ENCODE measurements at places on chromosomes 11 and 22. TPM values are rescaled to one million over a fixed set of nuclear protein-coding genes. Genes with fewer than 3 reads are reported as not detected.

GRCh38 chr11:59358595-59358994 is at the start of gene OR5AN1:
Gene OR5AN1, plus strand, starts transcription at chr11:59358895. Its CDS starts 5,564 bp downstream, at chr11:59364459.
- DNase-seq, result no peak

- DNase-seq, result no peak
These were observed 4.7 kb upstream of the ZNF74 start for GRCh38 chr22:20389288-20389687.

DNA sequence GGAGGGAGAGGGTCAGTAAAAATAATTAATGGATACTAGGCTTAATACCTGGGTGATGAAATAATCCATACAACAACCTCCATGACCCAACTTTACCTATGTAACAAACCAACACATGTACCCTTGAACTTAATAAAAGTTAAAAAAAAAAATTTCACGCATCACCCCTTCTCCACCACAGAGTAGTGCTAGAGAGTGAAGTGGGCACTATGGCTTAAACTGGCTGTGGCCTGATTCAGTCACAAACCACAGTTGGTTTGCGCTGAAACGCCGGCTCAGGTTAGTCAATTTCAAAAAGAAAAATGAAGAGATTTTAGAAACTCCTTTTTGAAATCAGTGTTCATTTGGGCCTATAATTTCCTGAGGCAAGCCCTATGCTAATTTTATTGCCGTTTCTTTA is 144.3 kb downstream of the TRPC6 start:
- no peak for DNase-seq

DNA sequence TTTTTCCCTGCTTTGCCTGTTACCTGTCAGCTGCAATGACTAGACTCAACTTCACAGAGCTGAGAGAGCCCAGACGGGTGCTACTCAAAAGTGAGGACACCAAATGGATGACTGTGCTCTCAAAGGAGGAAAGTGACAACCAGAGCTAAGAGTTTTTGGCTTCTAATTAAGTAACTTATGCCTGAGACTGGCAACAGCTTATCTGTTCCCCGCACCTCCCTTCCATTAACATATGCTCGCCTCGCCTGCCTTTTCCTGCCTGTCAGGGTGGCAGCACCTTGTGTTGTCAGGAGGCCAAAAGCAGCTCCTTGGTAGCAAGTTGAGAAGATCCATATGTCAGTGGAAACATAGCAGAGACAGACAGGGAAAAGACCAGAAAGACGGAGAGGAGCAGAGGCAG is 573.9 kb upstream of the KIRREL3 start:
- no peak for DNase-seq

DNA sequence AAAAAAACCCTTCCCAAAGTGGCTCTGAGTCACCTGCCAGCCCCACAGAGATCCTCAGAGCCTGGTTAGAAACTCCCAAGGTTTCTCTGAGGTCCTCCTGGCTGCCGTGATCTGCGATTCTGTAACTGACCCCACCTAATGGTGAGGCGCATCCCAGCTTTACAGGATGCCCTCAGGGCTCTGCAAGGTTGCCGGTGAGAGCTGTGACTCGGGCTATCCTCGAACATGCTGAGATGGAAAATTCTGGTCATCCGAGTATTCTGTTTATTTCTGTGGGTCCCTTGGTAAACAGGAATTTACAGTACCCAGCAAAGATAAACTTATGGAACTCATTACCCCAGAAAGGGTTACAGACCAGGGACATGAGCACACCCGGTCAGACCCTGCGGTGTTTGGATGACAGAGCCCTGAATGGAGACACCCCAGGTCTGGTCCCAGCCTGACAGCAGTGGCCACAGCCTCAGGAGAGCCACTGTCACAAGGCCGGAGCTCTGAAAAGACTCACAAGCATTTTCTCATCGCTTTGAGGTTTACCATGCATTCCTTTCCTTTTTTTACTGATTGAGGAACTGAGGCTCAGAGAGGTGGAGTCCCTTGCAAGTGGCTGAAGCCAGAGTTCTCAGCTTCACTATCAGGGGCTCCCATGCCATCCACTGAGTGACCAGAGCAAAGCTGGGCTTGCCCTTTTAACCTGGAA is 22.2 kb downstream of the LIF start:
- DNase-seq, result no peak

DNA sequence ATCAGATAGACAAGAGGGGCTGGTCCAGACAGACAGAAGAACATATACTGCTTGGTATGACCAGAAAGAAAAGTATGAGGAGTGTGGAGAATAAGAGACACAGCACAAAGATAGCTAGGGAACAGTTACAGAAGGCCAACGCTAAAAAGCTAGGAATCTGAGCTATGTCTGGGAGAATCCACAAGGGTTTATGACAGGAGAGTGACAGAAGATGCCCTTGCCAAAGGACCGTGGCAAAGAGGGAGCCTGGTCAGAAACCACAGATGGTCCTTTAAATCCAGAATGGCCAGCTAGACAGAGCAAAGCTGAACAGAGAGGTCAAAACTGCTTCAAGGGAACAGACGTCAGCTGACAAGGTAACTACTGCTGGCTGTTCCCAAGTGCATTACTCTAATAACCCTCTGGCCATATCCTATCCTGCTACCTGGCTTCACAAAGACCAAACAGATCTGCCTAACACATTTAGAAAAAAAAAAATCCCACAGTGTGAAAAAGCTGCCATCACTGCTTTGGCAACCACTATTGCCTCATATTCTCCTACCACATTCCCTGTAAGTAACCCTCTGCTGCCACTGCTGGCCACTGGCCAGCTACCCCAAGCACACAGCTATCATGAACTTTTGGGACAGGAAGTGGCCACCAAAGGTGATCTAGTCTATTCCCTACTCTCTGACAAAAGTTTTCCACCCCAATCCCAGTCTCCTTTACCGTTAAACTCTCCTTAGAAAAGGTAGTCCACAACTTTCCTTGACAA is 7.3 kb downstream of the SERGEF start:
- no peak for DNase-seq

DNA sequence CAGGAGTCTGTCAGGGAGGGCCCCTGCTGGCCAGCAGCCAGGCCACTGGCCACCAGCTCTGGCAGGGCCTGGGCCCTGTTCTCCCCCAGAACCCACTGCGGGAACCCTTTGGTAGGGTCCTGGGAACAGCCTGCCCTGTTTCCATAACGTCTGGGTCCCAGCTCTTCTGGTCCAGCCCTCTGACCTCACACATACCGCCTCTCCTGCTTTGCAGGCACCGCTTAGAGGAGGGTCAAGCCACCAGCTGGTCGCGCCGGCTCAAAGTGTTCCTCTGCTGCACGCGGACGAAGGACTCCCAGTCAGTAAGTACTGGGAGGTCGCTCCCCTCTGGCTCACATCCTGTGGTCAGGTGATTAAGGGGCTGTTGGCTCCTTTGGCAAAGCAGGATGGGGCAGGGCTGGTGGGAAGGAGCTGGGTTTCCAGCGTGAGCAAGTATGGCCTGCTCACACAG is 26.6 kb upstream of the MYRF start:
- DNase-seq, result no peak

- peak; percentile 42 for DNase-seq
These were observed 27.8 kb downstream of the KCNQ1 start for GRCh38 chr11:2472428-2473186.

DNA sequence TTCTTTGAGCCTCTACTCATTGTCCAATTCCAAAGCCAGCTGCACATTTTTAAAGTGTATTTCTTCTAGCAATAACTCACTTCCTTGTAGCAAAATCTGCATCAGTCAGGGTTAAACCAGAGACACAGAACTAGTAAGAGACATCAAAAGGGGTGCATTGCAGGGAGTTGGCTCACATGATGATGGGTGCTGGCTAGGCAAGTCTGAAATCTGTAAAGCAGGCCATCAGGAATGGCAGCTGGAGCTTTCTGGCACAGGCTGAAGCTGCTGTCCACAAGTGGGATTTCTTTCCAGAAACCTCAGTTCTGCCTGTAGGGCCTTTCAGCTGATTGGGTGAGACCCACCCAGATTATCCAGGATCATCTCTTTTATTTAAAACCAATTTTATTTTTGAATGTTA is 698.1 kb downstream of the NTM start:
- DNase-seq, result no peak

GRCh38 chr11:118238929-118239328 is 13.2 kb downstream of the MPZL3 start:
- no peak for DNase-seq

GRCh38 chr11:43507171-43507570 is 148.5 kb downstream of the TTC17 start:
- DNase-seq, result no peak

GRCh38 chr11:1771700-1772099 is 8.0 kb upstream of the CTSD start:
- DNase-seq, result peak; percentile 4

- no peak for DNase-seq
These were observed 66.5 kb upstream of the CLDN5 start for GRCh38 chr22:19590696-19591095.

DNA sequence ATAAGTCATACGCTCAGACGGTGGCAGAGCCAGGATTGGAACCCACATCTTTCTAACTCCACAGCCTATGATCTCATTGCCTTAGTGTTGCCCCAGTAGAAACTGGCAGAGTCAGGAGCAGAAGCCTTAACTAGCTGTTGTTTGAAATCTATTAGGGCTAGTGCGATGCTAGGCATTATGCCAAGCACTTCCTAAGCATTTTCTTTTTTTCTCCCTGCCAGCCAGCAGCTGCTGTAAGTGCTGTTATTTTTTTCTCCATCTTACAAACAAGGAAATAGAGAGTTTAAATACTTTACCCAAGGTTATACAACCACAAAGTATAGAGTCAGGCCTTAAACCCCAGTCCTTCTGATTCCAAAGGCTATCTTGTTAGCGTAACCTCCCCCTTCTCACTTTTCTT is 161.0 kb upstream of the SORL1-AS1 start:
- no peak for DNase-seq

- DNase-seq, result no peak
These were observed 98.0 kb upstream of the TBCEL start for GRCh38 chr11:120925944-120926343.

- no peak for DNase-seq
These were observed 31.5 kb upstream of the SLC22A12 start for GRCh38 chr11:64559351-64560138.

DNA sequence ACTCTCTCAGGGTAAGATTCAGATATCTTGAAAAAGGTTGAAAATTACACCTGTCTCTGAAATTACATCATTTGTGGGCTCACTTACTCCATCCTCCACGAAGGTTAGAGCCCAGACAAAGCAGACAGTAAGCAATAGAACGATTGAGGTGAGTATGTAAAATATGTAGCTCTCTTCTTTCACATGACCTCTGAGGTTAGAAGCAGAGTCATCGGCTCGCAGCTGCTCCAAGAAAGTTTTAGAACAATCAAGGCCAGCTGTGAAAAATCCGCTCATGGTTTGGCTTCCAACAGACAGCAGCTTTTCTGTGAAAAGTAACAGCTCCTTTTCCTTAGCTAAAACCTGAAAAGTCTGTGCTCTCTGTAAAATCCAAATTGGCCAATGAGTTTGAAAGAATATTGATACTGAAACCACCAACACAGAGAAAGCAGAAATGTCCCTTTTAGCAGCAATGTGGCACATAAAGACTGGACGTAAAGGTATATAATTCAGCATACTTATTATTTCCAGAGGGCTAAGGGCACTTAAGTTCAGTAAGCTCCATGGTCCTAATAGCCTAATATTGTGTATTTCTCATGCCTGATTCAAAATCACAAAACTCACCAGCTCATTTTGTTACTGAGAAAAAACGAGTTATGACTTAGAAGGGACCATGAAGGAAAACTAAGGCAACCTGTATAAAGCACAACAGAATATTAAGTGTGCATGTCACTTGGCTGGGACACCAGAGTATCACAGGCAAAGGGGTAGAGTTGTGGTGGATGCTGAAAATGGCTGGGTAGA is 78.2 kb downstream of the FAM76B start:
- DNase-seq, result no peak

DNA sequence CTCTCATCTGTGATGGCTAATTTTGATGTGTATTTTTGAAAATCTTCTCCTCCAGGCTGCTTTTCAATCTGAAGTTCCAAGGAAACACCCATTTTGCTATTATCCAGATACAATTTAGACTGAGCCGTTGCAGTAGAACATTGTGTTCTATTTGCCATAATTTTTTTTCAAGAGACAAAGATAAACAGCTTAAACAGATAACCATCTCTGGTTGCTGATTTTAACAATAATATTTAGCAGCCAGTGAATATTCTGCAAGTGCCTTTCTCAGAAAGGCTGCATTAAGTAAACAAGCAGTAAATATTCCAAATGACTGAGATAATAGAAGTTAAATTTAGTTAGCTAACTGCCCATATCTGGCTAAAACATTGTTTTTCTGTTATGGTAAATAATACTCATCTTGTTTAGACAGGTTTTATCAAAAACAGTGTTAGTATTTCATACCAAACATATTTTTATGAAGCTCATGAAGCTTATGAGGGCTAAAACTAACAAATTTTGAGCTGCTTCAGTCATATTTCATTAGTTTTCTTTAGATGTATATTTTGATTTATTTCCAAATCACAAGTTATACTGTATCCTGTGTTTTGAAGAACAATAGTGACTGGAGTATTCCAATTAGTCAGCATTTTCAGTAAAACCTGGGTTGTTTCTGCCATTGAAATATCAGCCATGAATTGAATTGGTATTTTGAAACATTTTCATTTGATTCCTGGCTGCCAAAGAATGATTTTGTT is 206.7 kb downstream of the SBF2 start:
- DNase-seq, result no peak

GRCh38 chr11:72589802-72590761 is 84.1 kb downstream of the PDE2A start:
- DNase-seq, result peak; percentile 63

DNA sequence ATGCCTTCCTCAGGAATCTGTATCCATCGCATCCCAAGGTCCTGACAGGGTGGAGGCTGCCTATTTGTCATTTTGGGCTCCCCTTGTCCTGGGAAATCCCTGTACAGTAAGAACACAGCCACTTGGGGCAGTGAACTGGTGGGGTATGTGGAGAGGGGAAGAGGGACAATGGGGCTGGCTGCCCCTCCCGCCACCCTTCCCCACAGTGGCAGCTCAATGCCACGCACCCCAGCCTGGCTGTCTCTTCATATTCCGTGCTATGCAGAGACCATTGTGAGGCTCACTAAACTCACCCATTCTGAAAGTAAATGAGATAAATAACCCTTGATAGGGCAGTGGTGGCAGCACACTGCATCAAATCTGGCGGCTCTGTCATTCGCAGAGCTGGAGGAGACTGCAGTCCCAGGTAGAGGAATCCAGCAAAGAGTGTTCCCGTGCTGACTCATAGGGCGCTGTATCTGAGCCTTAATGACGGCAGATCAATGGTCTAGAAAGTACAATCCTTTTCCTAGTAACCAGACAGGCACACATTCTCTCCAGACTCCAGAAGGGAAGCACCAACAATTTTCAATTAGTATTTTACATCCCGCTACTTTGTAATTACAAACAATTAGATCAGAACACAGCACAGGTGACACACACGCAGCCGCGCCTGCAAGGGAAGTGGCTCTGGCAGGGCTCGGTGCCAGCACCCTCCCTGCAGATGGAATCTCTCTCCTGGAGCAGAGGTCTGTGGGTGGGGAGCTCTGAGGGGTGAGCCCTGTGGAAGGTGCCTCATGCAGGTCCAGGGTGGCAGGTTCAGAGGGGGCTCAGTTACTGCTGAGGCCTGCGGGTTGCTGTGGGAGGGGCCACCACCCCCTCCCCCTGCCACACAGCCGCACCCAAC is 167.9 kb upstream of the B3GAT1 start:
- DNase-seq, result no peak

GRCh38 chr11:86753459-86753858 is 46.9 kb upstream of the PRSS23 start:
- no peak for DNase-seq

The UBQLN3 gene
- not detected for total RNA-seq

The WNT11 gene
- total RNA-seq, result 2.6 TPM

The SLC22A6 gene
- not detected for total RNA-seq

The TP53I11 gene
- 22.3 TPM for total RNA-seq

The ANO1 gene
- 4.7 TPM for total RNA-seq

The TMEM132A gene
- total RNA-seq, result 3.7 TPM

The A4GALT gene
- total RNA-seq, result 5.8 TPM

The LIN7C gene
- 18.3 TPM for total RNA-seq

The ADAMTS8 gene
- not detected for total RNA-seq

The APOL6 gene
- total RNA-seq, result 4.7 TPM

The IFITM10 gene
- total RNA-seq, result 0.32 TPM

All from pancreas (tissue), 10 donors.